ENCODE measurements at places on chromosomes 5 and 9.

GRCh38 chr5:167061695-167062094 is 1229.8 kb upstream of the WWC1 start:
- DNase-seq: no peak

GRCh38 chr5:123810746-123811340 is 298.9 kb downstream of the CSNK1G3 start:
- DNase-seq: no peak

DNA sequence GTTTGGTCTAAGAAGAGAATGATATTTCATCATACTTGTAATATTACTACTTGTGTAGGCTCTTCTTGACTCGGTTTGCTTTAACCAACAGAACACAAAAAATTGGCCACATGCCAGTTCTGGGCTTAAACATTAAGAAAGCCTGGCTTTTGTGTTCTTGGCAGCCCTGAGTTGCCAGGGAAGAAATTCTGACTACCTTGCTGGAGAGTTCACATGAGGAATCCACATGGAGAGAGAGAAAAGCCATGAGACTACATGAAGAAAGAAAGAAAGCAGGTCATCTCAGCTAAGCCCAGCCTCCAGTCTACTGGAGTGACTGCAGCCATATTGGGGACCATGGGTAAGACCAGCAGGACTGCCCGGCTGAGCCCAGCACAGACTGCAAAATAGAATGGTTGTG is 524.8 kb downstream of the RAB3C start:
- no peak for DNase-seq

DNA sequence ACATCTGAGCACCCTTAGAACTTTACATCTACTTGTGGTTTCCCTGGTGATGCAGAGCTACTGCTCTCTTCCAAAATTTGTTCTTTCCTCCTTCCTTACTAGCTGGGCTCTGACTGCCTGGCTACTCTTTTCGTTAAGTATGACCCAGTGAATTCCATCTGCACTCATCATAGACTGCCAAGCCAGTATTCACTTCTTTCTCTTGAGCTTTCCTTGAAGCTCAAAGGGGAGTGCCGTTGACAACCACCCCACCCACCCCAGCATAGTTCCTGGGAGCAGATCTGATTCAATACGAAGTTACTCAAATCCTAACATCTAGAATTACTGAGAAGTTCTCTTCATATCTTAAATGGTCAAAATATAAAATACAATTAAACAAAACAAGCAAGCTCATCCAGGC is 190.5 kb downstream of the ADAMTS12 start:
- no peak for DNase-seq

DNA sequence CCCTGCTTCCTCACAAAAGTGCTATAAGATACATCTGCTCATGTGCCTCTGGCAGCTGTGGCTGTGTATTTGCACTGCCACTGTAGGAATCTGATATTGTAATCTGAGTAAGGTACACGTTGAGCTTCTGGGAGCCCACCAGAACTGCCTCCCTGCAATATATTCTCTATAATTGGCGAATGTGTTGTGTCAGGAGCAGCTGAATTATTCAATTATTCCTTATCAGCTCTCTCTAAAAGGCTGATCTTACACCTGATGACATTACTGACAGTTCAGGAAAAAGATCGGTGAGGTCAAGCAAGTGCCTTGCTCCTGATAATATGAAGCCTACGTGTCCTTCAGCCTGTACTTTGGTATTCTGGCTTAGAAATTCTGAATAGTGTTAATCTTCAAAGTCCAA is 1015.0 kb downstream of the CDH9 start:
- no peak for DNase-seq

DNA sequence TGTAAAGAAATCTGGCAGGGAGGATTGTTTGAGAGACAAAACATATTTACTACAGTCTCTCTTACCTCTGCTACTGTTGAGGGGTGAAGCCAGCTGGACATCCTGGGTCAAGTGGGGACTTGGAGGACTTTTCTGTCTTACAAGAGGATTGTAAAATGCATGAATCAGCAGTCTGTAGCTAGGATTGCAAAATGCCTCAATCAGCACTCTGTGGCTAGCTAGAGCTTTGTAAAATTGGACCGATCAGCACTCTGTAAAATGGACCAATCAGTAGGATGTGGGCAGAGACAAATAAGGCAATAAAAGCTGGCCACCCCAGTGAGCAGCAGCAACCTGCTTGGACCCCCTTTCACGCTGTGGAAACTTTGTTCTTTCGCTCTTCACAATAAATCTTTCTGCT is 995.8 kb upstream of the CDH6 start:
- DNase-seq: no peak

DNA sequence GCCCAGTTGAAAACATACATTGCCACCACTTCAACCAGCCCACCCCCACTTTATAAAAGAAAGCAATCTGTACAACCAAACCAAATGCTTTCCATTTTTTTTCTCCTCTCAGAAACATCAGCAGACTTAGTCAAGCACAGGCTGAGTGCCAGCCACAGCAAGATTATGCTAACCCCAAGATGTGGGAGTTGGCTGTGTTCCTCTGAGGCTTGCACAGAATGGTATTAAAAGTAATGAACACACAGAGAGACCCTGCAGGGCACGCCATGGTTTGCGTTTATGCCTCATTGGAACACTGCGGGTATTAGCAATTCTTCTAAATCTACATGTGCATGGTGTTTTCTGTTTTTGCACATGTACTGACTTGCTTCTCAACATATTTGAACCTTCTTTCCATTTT is 419.9 kb upstream of the GRAMD2B start:
- DNase-seq: no peak

- no peak for DNase-seq
Observed at GRCh38 chr5:63211448-63212132, 633.0 kb downstream of the LRRC70 start.

DNA sequence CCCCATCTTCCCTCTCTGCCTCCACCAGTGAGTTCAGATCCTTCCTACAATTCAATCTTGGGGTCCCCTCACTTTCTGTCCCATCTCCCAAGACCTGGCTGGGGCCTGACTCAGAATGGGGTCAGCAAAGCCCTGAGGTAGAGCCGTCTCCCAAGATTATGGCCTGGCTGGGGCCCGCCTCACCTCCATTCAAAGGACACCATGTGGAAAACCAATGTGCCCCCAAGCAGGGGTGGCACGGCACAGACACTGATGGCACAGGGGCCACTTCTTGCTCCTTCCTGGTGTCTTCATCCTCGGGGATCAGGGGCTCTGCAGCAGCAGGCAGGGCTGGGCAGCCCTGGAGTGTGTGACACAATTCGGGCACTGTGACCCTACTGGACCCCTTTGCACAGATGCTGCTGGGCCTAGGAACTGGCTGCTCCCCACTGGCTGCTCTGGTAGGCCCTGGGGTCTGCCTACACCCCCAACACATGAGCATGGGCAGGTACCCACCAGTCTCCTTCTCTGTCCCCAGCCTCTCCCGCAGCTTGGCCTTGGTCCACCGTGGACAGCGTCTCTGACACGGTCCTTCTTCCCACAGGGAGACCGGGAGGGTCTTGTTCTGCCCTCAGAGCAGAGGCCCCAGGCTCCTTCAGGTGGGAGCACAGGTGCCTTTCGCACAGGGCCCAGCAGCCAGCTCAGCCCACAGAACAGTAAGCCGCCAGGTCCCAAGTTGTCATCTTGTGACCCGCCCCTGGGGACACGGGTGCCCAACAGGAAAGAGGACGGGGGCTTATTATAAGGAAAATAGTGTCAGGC is 89.5 kb downstream of the ADAMTS2 start:
- DNase-seq: no peak

DNA sequence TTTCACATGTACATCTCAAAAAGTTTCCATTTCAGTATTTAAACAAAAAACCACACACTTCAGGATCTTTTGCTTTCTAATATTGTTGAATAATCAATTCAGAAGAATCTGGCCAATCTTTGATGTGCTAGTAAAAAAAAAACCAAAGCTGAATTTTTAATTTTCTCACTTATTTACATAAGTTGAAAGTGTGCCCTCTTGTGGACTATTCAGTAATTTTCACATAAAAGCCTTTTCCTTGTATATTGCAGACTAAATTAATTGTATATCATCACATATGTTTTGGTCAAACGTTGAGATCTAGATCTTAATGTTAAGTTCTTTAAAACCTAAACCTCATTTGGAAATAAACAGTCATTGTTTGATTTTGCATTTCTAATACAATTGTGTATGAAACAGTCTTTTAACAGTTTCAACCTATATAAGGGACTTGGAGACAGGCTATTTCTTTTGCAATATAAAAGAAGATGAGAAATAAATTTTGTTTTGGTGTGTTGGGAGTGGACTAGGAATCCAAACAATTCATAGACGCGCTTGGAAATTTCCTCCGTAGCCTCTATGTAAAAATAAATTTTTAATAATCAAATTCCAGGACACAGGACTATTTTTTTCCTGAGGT is 68.1 kb downstream of the NIPBL start:
- no peak for DNase-seq

- DNase-seq: no peak
Observed at GRCh38 chr5:172647352-172648012, 6.4 kb downstream of the NEURL1B start.

GRCh38 chr5:111514087-111514486 is 1.8 kb upstream of the STARD4 start:
- DNase-seq: no peak

DNA sequence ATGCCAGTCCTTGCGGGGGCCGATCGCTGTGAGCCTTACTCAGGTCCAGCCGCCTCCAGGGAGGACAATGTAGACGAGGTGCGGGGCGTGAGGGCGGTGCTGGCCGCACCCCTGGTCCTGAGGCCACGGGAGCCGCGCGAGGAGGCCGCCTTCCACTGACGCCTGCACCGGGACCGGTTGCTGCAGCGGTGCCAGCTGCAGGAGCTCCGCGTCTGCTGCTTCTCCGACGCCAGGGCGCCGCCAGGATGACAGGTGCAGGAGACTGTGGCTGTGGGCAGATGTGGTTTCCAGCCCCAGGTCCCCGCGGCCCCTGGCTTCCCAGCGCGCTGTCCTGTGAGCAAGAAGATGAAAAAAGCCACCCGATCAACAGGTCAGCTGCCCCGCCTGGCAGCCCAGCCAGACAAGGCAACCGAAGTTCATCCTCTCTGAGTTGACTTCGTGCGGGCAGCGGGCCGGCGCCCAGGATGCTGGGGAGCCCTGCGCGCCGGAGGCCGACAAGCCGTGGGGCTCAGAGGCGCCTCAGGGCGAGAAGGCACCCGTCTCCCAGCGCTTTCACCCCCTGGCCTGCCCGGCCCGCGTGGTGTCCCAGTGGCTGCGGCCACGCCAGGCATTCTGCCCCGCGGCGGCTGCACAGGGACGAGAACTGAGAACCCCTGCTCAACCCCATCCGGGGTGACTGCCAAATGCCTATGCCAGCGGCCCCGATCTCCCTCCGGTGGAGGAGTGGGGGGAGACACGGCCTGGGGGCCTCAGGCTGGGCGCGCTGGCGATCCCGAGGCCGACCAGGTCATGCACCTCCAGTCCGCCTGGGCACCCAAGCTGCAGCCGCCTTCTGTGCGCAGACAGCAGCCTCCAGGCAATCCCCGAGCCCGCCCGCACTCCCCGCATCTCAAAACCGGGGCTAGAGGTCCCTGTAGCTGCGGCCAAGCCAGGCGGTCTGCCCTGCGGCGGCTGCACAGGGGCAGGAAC is 43.4 kb upstream of the BICD2 start:
- no peak for DNase-seq

- peak; percentile 9 for DNase-seq
Observed at GRCh38 chr9:4080921-4081895, 218.7 kb downstream of the GLIS3 start.

GRCh38 chr5:27814286-27814685 is 775.9 kb upstream of the CDH9 start:
- no peak for DNase-seq

- DNase-seq: no peak
Observed at GRCh38 chr5:30574761-30575160, 618.7 kb upstream of the CDH6 start.

DNA sequence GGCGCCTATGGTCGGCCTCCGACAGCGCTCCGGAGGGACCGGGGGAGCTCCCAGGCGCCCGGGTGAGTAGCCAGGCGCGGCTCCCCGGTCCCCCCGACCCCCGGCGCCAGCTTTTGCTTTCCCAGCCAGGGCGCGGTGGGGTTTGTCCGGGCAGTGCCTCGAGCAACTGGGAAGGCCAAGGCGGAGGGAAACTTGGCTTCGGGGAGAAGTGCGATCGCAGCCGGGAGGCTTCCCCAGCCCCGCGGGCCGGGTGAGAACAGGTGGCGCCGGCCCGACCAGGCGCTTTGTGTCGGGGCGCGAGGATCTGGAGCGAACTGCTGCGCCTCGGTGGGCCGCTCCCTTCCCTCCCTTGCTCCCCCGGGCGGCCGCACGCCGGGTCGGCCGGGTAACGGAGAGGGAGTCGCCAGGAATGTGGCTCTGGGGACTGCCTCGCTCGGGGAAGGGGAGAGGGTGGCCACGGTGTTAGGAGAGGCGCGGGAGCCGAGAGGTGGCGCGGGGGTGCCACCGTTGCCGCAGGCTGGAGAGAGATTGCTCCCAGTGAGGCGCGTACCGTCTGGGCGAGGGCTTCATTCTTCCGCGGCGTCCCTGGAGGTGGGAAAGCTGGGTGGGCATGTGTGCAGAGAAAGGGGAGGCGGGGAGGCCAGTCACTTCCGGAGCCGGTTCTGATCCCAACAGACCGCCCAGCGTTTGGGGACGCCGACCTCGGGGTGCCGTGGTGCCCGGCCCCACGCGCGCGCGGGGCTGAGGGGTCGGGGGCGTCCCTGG is 561 bp downstream of the DAPK1 start:
- DNase-seq: peak; percentile 85

DNA sequence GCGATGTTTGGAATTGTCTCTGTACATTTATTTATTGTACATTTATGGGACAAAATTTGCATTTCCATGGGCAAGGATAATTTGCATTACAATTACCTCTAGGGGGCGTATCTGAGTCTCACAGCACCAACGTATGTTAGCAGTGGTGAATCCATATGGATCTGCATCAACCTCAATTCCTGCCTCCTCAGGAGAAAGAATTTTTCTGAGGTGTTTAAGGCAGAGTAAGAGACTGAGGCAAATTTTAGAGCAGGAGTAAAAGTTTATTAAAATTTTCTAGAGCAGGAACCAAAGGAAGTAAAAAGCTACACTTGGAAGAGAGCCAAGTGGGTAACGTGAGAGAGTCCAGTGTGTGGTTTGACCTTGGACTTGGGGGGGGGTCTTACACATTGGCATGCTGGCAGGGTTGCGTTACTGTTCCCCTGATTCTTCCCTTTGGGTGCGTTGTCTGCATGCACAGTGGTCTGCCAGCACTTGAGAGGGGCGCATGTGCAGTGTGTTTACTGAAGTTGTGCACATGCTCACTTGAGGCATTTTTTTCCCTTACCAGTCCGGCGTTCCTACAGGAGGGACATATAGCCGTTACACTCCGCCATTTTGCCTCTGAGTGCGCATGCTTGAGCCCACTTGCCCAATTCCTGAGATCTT is 21.0 kb upstream of the RAB14 start:
- DNase-seq: no peak

DNA sequence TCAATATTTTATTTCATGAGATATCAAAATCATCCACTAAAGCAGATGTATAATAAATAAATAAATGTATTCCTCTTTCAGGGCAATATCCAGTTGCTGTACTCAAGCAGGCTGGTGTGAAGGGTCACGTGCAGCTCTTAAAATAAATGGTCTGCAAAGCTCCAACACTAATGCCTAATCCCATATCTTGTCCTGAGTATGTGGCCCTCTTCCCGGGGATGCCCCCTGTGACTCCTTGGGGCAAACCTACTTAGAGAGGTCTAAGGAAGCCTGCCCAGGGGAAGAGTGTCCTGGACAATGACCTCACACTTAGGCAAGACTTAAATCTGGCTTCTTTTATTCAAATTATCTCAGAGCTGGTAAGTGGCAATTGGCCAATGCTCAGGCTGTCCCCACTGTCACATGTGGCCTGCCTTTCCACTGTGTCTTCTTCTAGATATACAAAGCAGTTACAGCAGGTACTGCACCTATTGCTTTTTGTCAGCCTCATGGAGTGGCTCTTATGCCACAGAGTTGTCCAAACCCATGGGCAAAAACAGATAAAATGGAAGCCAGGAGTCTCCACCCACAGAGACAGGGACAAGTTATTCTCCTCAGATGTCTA is 55.3 kb downstream of the SEMA5A start:
- no peak for DNase-seq
